ENCODE measurements at places on chromosomes 1 and 21.

GRCh38 chr1:12552951-12553921 lies 64.8 kb downstream of the DHRS3 start:
- no peak for DNase-seq

GRCh38 chr1:170240409-170240808 lies 94.7 kb downstream of the NTMT2 start:
- no peak for DNase-seq

- DNase-seq, result no peak
Observed at GRCh38 chr1:44717156-44717555, 13.8 kb downstream of the RNU5D-1 start.

DNA sequence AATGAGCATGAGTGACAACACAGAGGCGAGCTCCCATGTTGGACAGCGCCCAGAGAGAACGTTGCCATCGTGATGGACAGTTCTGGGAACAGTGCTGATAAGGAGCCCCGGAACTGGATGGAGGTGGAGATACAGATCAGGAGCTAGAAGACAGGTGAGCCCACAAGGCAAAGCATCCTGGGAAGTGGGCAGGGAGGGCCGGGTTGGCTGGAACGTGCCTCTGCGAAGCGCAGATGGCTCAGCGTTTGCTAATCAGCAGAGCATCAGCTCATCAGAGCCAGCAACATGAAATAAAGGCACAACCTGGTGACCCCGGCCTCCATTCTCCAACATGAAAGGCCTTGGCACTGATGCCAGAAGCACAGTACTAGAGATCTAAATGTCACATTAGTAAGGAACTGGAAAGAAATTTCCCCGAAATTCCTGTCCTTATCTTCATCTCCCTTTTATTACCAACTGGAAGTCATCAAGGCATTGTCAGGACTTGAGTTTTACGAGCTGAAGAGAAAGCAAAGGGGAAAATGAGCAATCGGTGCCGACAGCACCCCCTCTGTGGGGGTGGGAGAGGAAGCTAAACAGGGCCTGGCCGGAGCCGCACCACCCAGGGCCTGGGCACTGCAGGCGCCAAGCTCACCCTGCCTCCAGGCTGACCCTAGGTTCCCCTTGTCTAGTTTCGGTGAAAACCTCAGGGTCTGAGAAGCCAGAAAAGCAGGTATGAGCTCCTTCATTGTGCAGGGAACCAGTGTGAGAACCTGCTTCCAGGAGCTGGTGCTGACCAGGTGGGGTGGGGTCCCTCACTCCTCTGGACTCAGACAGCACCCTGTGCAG lies 19.9 kb downstream of the ABCA4 start:
- no peak for DNase-seq

- peak; percentile 52 for DNase-seq
Observed at GRCh38 chr1:10152709-10153284, 57.6 kb upstream of the KIF1B start.

GRCh38 chr1:48750109-48750508 lies 26.6 kb downstream of the BEND5 start:
- no peak for DNase-seq

DNA sequence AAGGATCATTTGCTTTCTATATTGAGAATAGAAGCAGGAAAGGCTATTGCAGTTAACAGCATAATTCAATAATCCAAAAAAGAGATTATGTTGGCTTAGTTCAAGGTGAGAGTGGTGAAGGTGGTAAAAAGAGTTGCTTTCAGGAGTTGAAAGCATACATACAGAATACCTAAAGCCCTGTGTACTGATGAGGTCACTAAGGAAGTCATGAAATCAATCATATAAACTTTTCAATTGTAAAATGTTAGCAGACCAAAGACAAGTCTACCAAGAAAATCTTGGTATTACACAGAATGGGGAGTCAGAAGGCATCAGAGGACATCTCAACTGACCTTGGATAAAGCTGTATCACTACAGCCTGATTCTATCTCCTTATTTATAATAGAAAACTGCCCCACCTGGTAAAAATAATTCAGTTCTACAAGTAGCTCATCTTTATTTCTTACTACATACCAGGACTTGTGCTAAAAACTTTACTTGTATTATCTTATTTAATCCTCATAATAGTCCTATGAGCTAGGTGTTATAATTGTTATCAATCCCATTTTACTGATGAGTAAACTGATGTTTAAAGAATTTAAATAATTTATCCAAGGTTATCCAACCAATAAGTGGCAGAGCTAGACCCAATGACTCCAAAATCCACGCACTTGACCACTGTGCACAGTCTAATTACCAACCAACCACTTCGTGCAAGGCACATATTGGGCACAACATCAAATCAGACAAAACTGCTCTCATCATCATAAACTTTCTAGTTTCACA lies 40.9 kb downstream of the TUT4 start:
- no peak for DNase-seq

DNA sequence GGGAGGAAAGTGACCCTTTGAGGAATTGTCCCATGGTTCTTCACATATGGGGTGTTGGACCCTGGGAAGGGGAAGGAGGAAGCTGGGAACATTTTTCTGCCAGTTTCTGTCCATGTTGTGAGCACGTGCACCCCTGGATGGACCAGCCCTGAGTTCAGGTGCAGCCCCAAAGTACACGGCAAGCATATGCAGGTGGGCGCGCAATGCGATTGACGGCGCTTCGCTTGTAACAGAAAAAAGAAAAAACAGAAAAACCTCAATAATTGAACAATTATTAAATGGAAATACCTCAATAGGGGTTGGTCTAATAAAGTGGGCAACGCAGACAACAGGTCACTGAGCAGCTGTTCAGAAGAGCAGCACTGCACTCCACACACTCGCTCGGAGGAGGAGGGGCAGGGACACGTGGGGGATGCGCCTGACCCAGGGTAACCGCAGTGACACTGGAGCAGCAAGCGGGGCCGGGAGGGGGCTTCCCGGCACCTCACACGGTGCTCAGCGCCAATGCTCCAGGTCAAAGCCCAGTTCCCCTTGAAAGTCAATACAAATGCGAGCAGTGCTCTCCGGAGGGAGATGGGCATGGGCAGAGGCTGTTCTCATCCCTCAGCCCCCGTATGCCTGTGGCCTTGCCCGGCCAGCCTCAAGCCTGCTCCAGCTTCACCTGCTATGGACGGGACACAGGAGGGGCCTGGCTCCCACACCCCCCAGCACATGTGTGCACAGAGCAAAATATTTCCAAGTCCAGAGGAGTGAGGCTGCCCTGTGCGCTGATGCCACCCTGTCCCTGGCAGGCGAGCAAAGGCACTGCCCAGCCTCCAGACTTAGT lies 6.6 kb upstream of the ACTRT2 start:
- DNase-seq, result no peak

DNA sequence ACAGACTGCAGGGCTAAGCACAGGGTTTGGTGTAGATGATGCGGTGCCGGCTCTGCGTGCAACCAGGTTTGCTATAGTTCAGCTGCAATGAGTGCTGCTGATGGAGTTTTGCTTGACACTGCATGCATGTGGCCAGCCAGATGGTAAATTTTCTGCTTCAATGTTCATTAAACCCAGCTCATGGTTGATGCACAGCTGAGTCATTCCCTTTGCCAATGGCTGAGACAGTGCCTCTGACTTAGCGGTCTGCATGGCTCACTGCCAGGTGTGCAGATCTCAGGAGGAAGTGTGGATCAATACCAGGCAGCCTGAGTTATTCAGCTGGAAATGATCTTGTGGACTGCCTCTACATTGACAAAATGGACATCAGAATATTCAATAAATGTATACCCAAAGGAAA lies 172.7 kb upstream of the ZP4 start:
- peak; percentile 20 for DNase-seq

DNA sequence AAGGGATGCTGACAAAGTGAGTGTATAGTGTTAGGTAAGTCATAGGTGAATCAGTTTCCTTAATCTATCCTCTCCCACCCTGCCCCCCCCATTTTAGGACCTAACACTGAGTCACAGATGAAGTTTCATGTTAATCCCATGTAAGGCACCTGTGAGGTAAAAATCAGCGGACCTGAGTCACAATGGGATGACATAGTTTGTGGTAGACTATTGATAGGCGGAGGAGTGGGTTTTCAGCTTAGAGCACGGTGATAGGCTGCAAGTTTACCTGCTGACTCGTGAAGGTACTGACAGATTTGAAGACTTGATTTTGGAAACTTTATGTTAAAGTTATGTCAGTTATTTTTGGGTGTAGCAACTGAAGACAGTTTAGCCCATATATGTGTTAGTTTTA lies 1.7 kb downstream of the TOR1AIP1 start:
- DNase-seq, result no peak

DNA sequence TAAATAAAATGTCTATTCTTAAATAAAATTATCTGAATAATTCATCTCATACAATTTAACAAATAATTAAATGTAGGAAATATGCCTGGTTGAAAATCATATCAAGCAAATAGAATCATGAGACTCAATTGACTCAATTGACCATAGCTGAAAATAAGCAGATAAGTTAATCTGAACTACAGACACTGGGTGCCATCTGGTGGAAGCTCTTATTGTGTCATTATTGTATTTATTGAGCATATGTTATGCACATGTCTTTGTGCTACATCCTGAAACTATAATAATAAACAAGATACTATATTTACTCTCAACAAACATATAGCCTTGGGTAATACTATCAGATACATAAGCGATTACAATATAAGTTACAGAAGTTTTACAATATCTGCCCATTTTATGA lies 41.0 kb downstream of the BRINP3 start:
- peak; percentile 14 for DNase-seq

- no peak for DNase-seq
Observed at GRCh38 chr1:26785611-26786436, 1.9 kb upstream of the PIGV start.

DNA sequence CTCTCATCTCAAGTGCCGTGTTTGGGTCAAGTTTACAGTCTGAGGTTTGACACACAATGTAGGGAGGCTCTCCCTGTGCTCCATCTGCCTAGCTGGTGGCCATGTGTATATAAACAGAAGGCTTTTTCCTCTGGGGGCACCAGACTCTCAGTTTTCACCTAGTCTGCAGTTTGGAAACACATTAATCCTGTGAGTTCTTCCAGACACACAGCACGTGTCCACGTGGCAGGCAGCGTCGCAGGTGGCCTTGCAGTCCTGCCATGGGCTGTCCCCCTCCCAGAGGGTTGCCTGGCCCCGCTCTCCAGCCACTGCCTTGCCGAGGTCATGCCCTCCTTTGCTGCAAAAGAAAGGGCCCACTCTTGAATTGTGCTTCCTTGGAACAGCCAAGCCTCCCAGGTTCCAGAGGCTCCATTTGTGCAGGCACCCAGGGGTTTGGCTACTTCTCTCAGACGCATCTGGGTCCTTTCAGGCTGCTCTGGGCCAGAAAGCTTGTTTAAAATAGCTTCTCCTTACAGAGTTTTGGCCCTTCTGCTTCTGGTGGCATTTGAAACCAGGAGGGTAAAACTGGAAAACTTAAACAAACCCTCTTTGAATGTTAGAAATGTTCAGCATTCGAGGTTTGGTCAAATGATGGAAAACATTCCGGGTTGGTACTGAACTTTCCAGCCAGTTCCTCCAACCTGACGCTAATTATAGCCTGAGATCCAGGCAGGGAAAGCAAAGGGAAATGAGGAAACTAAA lies 4.4 kb upstream of the RUNX1 start:
- no peak for DNase-seq

DNA sequence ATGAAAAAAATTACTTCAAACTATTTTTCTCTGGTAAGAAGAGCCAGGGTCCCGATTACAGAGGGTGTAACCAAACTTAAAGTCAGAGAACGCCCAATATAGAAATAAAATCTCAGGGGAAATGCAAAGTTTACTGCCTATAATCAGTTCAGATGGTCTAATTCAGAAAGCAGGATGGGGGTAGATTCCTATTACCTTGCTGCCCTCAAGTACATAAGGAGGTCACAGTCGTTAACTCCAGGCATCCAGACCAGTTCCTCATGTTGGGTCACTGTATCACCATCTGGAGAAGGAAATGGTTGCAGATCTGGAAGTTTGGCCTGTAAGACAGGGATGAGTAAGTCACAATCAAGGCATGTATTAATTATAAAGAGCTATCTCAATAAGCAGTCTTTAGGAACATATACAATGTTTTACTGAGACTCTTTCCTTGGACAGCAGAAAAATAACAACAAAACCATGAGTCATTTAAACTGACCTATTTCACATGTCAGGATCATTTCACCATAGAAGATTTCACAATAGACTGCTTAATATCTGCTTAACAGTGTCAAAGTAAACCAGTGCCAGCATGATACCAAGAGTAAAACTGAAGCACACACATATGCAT lies 179.4 kb downstream of the SLC45A1 start:
- peak; percentile 33 for DNase-seq

DNA sequence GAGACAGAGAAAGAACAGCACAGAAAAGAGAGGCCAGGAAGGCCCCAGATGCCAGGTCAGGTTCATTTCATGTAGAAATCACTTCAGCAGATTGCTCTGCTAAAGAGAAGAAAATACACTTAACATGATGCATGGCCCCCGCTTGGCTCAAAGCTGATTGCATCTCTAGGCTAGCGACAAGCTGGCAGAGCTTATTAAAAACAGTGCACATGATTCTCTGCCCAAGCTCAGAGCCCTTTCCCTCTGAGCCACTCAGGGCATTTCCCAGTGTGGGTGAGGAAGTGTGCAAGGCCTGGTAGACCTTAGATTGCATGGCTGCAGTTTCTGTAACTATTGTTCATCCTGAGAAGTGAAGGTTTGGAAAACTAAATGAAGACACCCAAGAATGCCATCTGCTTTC lies 3.3 kb upstream of the CAPN9 start:
- DNase-seq, result no peak

- no peak for DNase-seq
Observed at GRCh38 chr1:107670397-107671040, 294.5 kb downstream of the VAV3 start.

GRCh38 chr1:115829023-115829674 lies 11.8 kb downstream of the NHLH2 start:
- no peak for DNase-seq

GRCh38 chr21:45429221-45430175 lies 24.5 kb downstream of the COL18A1 start:
- DNase-seq, result no peak

- no peak for DNase-seq
Observed at GRCh38 chr1:23902321-23903278, 10.6 kb downstream of the CNR2 start.

- DNase-seq, result no peak
Observed at GRCh38 chr1:10326251-10326650, 72.6 kb upstream of the PGD start.

- DNase-seq, result no peak
Observed at GRCh38 chr1:12546771-12547585, 71.0 kb downstream of the DHRS3 start.

- DNase-seq, result no peak
Observed at GRCh38 chr21:35609263-35609662, 451.1 kb downstream of the SETD4 start.

GRCh38 chr1:54358503-54359168 lies 47.6 kb downstream of the SSBP3 start:
- DNase-seq, result no peak

GRCh38 chr1:48917901-48918603 lies 141.4 kb upstream of the BEND5 start:
- DNase-seq, result no peak

DNA sequence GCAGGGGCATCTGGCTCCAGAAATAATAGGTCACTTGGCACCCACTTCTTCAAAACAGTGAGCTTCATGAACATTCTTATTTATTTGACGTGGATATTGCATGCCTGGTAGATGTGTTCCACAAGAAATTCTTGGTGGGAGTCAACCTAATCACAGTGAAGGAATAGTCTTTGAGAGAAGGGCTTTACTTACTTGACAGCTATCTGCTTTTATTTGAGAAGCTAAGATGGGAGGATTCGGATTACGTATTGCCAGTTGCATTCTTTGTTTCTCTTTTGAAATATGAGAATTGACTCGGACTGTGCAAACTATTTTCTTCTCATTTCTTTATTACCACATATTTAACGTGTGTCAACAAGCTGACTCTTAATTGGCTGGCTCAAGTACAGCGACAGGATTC lies 117.2 kb downstream of the FASLG start:
- DNase-seq, result peak; percentile 3
